ENCODE measurements at places on chromosomes 6 and 20.

DNA sequence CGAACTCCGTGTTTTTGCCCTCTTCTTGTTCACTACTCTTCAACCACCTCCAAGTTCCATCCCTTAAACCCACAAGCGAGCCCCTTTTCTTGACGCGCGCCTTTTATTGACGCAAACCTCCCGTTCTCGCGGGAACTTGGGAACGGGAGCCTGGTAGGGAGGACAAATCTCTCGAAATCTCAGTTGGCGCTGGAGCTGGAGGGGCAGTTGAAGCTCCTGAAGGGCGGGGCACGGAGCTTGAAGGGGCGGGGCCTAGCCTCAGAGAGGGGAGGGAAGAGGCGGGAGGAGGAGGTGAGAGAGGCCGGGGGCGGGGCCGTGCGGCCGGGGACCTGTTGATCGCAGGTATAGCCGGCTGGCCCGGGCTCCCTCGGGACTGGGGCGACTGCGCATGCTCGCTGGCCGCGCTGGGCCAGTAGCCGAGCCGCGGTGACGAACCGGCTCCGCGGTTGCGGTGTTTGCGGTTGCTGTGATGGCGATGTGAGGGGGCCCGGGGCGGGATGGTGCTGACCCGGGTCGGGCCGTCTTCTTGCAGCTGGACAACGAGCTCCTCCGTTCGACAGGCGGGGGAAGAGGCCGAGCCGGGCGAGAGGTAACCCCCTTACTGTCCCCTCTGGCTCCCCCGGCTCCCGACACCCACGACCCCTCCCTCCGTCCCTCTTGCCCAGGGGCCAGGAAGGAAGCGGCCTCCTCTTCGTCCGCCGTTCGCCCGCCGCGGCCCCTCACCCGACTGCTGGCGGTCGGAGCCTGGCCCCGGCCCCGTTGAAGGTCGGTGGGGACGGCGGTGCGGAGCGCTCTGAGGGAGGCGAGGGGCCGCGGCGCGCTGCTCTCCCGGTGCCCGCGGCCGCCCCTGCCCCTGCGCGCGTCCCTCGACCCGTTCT is at the start of gene FAM135A:
FAM135A (plus strand) TSS at position 395 of the 878 bp plus-strand sequence. CDS start 14,835 bp downstream, outside the sequence.
- DNase-seq = peak; percentile 96

- DNase-seq = no peak
Observed at GRCh38 chr6:144401736-144402733, 116.9 kb downstream of the UTRN start.

DNA sequence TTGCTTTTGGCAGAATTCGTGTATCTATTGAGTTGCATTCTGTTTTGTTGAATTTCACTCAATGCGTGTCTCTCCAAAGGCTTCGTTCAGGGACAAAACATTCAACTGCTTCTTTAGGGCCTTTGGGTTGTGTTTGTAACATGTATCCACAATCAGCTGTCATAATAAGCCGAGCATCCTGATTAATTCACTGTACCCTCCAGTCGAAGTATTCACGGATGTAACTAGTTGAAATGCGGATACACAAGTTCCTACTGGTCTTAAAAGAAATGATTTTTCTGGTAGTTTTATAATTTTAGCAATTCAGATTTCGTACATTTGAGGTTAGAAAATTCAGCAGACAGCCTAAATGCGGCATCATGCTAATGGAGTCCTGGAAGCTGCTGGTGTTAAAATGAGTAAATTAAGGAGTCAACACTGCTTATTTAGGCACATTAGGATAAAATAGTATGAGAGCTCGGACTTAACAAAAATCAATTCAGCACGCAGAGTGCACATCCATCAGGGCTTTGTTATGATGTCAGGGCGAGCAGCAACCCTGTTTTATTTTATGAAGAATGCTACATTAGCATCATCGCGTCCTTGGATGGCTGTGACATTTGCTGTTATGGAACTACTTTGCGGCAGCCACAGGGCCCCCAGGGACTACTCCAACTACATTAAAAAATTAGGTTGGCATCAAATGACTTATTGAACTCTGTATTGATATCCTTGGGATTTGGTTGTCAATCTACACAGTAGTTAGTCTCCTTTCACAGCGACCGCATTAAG is 489.3 kb upstream of the FLRT3 start:
- no peak for DNase-seq

DNA sequence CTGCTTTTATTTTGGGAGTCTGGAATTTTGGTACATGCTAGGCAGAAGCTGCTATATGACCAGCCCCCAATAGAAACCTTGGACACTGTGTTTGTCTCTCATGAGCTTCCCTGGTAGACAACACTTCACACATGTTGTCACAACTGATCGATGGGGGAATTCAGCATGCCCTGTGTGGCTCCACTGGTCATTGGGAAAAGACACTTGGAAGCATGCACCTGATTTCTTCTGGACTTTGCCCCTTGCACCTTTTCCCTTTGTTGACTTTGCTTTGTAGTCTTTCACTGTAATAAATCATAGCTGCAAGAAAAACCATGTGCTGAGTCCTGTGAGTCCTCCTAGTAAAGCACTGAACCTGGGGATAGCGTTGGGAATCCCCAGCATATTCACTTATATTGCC is 7.9 kb upstream of the WFDC10A start:
- DNase-seq = no peak

GRCh38 chr6:96926425-96926824 is 1.9 kb downstream of the KLHL32 start:
- peak; percentile 43 for DNase-seq

GRCh38 chr6:34056305-34057108 is 89.4 kb downstream of the GRM4 start:
- peak; percentile 51 for DNase-seq

DNA sequence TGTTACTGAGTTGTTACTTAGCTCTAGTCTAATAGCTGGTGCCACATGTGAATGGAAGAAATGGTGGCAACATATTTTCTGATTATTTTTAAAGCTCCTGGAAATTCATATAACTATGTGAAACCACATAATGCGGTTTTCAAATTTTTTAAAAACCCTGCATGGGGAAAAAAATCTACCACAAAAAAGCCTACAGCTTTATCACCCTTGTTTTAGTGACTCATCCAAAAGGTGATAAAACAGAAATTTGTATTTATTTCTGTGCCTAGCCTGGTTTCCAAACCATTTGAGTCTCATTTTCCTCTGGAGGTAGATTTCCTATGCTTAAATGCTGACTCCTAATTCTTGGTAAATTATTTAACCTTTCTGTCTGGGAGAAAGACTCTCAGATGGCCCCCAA is 5.4 kb upstream of the FBXO30 start:
- no peak for DNase-seq

GRCh38 chr20:41344938-41345728 is 4.5 kb downstream of the LPIN3 start:
- DNase-seq = peak; percentile 16

- no peak for DNase-seq
Observed at GRCh38 chr20:59948212-59948611, 8.0 kb downstream of the FAM217B start.

DNA sequence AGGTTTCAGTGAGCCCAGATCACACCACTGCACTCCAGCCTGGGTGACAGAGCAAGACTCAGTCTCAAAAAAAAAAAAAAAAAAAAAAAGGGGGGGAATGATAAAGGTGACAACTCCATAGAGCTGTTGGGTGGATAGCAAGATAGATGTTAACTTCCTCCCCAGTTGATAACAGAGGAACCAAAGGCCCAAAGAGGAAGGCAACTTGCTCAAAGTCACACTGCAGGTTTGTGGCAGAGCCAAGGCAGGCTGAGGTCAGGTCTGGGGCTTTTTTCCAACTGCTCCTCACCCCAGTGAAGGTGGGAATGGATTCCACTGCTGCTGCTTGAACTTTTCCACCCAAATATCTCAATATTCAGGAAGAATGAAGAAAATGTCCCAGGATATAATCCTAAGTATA is 26.7 kb downstream of the HCK start:
- no peak for DNase-seq

GRCh38 chr6:18515767-18516166 is 128.6 kb downstream of the RNF144B start:
- peak; percentile 12 for DNase-seq

- DNase-seq = no peak
Observed at GRCh38 chr20:24032400-24032898, 43.9 kb upstream of the GGTLC1 start.

DNA sequence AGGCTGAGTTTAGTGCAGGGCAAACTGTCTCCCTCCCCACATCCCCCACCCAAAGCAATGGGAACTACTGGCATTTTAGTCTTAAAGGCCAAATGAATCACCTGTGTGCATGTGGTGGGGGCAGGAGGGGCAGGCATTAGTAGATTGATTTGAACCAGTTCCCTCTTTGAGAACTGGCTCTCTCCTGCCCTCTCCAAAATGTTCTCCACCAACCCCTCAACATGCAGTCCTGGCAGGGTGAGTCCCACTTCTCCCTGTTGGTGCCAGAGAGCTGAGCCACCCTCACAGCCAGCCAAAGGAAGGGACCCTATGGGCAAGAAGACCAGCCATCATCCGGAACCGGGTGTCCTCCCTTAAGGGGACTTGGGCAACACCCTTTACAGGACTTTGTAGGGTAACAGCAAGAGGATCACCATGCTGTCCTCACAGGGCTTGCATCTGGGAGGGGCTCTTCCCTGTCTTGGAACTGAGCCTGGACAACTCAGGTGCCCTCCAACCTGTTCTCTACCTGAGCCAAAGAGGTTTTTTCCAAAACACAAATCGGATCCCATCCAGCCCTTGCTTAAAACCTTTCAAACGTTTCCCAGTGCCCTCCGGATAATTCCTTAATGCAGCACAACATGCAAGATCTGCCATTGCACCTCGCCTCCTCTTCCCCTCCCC is 80.6 kb downstream of the MRPL14 start:
- no peak for DNase-seq

DNA sequence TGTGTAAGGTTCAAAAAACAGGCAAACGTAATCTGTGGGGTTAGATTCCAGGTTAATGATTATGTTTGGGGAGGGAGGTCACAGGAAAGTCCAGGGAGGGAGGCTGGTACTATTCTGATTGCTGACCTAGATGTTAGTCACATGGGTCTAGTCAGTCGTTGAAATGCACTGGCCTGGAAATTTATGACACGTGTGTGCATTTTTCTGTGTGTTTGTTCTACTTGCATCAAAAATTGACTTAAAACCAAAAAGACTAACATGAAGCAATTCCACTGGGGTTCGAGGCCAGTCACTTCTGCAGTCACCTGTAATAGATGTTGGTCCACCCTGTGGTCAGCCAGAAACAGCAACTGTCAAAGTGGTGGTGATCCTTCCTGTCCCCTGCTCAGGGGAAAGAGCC is 104.2 kb upstream of the MLN start:
- no peak for DNase-seq

DNA sequence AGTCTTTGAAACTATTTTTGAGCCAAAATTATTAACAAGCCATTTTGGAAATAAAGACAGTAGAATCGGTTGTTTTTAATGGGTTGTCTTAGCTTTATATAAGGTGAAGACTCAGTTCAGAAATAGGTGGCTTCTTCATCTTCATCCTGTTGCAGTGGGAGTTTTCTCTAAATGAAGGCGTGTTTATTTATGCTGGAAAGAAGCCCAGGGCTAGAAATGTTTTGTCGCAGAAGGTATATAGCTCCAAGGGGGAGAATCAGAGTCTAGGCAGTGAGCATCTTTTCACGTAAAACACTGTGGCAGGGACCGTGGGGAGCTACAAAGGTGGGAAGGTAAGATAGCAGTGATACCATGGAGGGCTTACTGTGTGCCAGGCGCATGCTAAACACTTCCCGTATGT is 34.3 kb downstream of the FARS2 start:
- no peak for DNase-seq

DNA sequence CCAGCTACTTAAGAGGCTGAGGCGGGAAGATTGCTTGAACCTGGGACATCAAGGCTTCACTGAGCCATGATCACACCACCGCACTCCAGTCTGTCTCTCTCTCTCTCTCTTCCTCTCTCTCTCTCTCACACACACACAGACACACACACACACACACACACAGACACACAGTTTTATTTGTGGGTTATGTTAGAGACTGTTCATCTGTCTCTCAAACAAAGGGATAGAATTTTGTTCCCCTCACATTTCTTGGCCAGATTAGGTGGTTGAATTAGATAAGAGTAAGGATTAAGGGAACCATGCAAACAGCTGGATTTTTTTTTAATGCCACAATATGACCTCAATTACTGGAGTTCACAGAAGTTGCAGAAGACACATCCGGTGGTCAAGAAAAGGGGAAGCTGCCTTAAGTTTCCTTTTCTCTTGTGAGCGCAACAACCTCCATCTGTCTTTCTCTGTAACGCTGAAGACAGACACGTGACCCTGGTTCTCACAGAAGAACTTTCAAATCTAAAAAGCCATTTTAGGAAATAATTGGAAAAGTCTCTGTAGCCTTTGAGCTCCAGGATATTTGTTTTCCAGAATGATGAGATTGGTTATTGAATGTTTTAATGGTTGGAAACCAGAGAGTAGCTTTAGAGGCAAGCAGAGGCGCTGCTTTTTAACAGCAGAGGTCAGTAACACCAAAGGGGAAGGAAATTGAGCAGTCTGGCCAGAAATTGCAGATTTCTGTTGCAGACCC is 32.9 kb upstream of the LGSN start:
- DNase-seq = peak; percentile 62

DNA sequence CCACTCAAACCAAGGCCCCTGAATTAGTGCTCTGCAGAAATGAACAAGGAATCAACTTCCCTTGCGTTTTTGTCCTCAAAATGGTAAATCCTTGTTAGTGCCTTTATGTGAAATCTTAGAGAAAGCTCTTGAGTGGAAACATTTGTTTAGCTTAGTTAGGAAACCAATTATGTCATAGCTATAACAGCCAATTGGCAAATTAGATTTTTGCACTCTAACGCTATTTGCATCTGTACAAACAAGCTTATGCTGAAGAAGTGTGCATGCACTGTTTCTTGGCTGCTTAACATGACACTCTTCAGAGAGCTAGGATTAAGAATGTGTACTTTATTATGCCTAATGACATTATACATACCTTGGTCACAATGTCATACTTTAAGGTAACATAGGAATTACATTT is 622.6 kb upstream of the SLC35B3 start:
- no peak for DNase-seq

- DNase-seq = no peak
Observed at GRCh38 chr6:140541288-140541687, 1166.8 kb upstream of the CITED2 start.

- peak; percentile 80 for DNase-seq
Observed at GRCh38 chr20:62258499-62259293, 20.4 kb downstream of the OSBPL2 start.

DNA sequence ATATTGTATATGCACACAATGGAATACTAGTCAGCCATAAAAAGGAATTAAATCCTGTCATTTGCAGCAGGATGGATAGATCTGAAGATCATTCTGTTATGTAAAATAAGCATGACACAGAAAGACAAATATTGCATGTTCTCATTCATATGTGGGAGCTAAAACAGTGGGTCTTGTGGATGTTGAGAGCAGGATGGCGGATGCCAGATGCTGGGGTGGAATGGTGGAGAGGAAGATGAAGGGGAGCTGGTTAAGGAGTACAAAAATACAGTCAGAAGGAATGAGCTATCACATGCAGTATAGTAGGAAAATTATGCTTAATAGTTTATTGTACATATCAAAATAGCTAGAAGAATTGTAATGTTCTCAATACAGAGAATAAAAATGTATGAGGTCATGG is 41.8 kb downstream of the THBS2 start:
- no peak for DNase-seq

- no peak for DNase-seq
Observed at GRCh38 chr6:84773133-84773430, 8.7 kb upstream of the TBX18 start.

All from amniotic epithelial cell (primary cell).